Fibroblast of the aortic adventitia (primary cell): ENCODE measurements at places on chromosomes 3 and 15.

GRCh38 chr15:90769375-90769774 is 52.2 kb downstream of the BLM start:
- DNase-seq, result no peak

GRCh38 chr3:134029734-134030378 is at the start of gene SLCO2A1:
SLCO2A1 (minus strand) TSS chr3:134029925; CDS start chr3:134029802, 123 bp downstream.
- DNase-seq, result no peak

DNA sequence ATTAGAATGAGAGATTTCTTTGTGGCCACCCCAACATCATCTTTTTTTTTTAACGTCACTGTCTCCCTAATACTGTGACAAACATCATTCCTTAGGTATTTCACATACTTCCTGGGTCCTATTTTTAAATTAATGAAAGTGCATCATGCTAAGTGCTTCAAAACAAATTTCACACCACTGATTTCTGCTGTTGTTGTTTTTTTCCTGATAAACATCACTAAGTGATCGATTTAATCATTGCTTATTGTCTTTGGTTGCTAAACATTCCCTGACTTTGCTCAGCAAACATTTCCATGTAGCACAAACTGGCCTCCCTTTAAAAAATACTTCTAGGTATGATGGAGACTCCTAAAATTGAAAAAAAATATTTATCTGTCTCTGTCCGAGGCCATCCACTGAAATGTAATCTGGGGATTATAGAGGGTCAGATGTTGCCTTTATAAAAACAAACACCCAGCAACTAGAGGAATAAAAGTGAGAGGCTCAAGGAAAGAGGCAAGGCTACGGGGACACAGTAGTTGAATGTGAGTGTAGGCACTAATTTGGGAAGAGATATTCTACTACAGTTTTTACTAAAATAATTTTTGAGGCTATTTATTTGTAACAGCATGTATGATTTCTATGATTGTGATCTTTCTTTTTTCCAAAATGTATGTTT is 20.5 kb upstream of the LMOD3 start:
- DNase-seq, result no peak

DNA sequence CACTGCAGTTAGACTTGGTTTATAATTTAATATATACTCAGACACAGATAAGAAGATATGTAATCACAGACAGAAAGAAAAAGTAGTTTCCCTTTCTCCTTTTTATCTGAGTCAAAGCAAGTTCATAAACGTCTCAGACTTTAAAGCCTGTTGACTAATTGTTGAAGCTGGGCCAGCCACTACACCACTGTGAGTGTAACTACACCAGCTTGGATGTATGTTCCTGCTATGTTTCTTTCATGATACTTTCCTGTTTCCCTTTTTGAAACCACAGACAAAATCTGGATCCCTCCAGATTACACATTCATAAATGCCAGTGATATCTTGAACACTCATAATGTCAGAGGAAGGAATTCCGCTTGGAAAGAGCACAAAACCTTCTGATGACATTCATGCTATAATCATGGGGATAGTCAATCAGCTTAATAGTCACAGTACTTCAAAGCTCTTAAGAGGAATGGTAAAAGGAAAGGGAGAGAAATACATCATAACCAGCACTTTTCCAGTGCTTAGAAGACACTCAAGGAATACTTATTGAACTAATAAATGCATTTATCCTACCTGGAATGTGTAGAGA is 32.0 kb downstream of the KCNMB2 start:
- no peak for DNase-seq

DNA sequence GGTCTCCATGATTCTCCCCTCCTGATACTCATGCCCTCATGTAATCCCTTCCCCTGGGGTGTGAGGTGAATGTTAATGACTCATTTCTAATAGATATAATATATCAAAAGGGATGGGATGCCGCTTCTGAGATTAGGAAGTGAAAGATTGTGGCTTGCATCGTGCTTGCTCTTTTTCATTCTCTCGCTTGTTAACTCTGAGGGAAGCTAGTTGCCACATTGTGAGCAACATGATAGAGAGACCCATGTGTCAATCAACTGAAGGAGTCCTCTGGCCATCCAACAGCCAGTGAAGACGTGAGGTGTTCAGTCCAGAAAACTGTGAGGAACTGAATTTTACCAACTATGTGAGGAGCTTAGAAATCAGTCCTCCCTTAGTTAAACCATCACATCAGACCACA is 28.9 kb upstream of the DRD3 start:
- no peak for DNase-seq

DNA sequence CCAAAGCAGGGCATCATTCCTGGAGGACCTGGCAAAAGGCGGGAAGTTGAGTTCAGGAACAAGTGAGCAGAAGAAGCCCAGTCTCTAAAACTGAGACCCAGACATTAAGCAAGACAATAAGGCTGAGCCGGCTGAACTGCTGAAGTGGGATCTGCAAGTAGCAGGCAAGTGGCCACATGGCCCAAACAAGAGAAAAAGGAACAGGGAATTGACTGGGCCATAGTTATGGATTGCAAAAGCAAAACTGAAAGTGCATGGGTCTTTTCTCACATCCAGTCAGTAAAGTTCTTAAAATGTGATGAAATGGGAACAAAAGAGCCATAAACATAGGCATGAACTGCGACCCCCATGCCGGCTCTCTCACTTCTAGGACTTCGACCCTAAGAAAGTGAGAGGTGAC is 101.2 kb downstream of the SCN11A start:
- no peak for DNase-seq

- DNase-seq, result no peak
Measured at GRCh38 chr3:173799060-173799816, 401.7 kb downstream of the NLGN1 start.

DNA sequence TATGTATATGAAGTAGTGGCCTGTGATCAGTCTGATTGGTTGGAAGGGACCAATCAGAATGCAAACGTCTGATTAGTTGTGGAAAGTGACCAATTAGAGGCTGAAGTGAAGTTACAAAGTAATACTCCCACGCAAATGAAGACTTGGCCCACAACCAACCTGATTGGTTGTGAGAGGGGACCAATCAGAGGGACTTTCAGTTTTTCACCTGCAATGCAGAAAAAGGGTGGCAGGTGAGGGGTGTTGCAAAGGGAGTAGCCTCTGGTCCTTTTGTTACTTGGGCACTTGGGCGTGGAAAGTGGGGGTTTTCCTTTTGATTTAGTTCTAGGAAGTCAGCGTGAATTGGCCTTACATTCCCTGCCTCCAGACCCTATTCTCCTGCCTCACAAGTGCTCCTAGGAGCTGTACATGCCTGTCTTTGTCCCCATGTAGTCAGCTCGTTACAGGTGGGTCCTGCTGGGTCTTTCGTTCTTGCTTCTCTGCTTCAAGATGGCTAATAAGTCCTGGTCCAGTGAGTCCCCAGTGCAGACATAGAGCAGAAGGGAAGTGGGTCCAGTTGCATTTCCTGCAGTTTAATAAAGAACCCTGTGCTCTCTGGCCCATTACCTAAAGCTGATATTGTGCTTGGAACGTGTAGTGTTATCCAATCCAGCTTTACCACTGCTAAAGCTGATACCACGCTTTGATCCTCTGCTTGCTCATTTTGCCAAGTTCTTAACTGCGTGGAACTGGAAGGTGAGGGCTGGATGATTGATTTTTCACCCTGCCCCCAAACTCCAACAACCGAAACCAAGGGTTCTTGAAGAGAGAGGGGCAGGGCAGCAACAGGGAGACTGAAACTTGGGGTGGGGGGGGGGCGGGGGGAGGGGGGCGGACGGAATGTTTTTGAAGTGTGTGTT is 46.0 kb upstream of the CD47 start:
- DNase-seq, result no peak

- DNase-seq, result no peak
Measured at GRCh38 chr3:10520072-10520471, 14.7 kb upstream of the ATP2B2 start.

GRCh38 chr15:68309024-68309423 is 31.5 kb downstream of the FEM1B start:
- no peak for DNase-seq

DNA sequence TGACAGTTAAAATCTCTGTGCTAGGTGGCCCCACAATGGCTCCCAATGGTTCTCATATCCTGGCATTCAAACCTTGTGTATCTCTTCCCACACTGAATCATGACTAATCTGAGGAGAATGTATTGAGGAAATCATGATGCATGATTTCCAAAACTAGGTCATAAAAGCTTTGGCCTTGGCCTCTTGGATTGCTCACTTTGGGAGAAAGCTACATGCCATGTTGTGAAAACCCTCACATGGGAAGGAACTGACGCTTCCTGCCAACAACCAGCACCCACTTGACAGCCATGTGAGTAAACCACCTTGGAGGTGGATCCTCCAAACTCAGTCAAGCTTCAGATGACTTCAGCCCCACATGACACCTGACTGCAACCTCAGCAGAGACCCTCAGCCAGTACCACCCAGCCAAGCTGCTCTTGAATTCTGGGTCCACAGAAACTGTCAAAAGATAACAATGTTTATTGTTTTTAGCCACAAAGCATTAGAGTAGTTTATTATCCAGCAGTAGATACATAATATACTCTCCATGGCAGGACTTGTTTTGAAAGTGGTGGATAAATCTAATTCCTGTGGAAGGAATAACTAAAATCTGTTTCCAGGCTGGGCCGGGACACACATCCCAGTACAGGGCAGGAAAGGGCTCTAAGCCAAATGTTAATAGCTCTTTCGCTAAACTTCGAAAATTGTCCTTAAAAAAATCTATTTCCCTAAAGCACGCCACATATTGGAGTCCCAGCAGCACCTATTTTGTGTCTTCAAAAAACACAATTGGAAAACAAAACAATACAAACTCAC is 1.0 kb upstream of the ZNF620 start:
- peak; percentile 97 for DNase-seq

- DNase-seq, result peak; percentile 83
Measured at GRCh38 chr3:125512135-125512920, 7.7 kb downstream of the SNX4 start.

DNA sequence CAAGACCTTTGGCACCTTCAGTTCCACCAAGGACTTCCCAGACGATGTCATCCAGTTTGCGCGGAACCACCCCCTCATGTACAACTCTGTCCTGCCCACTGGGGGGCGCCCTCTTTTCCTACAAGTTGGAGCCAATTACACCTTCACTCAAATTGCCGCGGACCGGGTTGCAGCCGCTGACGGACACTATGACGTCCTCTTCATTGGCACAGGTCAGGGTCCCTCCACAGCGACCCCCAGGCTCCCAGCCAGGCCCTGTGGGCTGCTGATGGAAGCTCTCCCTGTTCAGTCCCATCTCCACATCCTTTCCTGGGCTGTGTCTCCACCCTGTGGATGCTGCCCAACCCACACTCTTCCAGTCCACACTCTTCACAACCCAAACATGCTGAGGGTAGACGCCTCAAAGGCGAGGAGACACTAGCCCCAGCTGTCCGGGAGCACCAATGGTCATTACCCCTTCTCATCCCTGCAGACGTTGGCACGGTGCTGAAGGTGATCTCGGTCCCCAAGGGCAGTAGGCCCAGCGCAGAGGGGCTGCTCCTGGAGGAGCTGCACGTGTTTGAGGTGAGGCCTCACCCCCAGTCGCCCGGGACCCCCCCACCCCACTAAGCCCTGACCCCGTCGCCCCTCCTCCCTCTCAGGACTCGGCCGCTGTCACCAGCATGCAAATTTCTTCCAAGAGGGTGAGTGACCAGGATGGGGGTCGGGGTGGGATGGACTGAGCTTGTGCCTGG is 4.3 kb upstream of the LSMEM2 start:
- peak; percentile 53 for DNase-seq

- DNase-seq, result no peak
Measured at GRCh38 chr3:55480911-55481743, 6.0 kb downstream of the WNT5A start.

GRCh38 chr15:33489335-33489734 is 178.6 kb downstream of the RYR3 start:
- DNase-seq, result no peak

DNA sequence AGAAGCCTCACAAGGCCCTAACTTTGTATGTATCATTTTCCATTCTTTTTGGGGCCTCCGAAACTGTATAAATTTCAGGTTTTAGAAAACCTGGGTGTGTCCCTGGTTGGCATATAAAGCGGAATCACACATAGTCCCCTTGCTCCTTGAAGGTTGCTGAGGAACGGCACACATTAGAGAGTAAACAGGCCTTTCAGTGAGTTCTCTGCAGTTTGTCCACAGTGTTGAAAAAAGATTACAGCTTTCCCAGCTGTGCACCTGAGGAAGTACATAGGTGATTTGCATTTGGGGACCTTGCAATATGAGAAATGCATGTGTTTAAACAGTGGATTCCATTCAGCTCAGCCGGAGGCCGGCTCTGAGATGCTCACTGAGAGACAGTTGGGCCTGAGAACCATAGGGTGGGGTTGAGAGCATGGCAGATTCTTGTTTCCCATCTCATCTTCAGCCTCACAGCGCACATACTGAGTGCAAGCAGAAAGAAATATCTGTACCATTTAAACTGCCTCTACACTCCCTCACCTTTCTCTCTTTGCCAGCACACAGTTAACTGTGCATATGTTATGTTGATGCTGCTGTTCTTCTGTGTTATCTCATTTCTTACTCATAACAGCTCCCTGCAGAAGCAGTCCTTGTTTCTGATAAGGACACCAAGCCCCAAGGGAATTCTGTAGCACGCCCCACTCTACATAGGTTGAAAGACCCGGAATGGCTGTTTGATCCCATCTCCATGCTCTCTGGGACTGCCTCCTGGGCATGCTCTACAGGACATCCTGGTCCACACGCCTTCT is 60.4 kb downstream of the BOC start:
- DNase-seq, result no peak

DNA sequence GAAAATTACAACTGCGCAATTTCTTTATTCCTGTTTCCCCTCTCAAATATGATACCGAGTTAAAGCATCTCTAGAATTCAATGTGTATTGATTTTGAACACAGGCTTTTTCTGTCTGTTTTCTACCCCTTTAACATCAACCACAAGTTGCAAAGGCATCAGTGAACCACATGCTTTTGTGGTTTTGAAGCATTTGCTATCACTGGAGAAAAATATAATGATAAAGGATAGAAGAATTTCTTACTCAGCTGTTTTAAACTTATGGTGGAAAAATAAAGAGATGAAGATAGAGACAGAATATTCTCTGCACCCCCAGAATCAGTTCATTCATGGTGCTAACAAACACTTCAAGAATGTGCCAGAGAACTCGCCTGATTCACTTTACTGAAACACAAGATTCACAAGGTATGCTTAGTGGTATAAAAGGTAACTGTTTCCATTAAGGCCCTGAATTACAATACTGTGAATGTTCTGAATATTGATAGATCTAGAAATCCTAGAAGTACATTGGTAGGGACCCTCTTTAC is 9.5 kb upstream of the DPPA4 start:
- DNase-seq, result no peak

GRCh38 chr3:31880482-31881078 is 100.5 kb downstream of the OSBPL10 start:
- no peak for DNase-seq

DNA sequence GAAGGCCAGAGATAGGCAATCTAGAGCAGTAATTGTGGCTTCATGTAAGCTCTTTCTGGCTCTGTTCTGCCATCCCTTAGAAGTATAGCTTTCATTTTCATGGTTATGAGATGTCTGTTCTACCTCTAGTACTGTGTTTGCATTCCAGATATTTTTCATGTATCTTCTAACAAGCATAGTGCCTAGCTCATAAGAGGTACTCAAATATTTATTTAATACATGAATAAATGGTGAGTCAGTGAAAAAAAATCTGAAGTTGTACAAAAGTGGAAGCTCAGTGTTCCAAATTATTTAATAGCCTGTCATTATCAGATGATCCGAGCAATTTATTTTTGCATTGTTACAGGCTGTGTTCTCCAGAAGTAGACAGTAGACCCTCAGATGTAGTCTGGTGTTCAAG is 64.3 kb downstream of the OXSM start:
- peak; percentile 35 for DNase-seq

GRCh38 chr3:78887029-78887428 is 880.8 kb downstream of the ROBO1 start:
- peak; percentile 76 for DNase-seq
